ENCODE measurements at places on chromosomes 13 and 19.

GRCh38 chr19:23475477-23475876 is 80.2 kb upstream of the ZNF91 start:
- no peak for DNase-seq

DNA sequence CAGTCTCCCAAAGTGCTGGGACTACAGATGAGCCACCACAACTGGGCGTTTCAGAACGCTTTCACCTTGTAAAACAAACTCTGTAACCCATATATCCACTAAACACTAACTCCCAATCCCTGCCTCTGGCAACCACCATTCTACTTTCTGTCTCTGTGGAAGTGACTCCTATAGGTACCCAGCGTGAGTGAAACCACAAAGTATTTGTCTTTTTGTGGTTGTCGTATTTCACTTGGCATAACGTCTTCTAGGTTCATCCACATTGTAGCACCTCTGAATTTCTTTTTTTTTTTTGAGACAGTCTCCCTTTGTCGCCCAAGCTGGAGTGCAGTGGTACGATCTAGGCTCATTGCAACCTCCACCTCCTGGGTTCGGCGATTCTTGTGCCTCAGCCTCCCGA is 44.8 kb downstream of the BRD4 start:
- no peak for DNase-seq

DNA sequence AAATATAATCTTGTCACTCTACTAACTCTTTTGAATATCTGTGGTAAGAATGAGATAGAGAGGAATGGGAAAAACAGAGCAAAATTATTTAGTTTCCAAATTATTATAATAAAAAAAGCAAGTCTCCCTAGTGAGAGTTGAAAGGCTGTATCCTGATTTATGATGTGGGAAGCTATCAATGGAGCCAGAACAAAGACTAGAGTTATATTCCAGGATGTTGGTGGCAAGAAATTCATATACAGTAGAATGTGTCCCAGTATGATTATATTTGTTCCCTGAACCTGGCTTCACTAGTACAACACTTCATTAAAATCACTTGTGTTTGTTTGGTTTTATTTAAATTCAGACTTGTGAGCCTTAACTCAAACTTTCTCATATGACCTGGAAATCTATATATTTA is 630.3 kb downstream of the GPC5 start:
- DNase-seq, result no peak

- peak; percentile 1 for DNase-seq
Observed at GRCh38 chr13:63696055-63696454, 2280.4 kb upstream of the PCDH20 start.

DNA sequence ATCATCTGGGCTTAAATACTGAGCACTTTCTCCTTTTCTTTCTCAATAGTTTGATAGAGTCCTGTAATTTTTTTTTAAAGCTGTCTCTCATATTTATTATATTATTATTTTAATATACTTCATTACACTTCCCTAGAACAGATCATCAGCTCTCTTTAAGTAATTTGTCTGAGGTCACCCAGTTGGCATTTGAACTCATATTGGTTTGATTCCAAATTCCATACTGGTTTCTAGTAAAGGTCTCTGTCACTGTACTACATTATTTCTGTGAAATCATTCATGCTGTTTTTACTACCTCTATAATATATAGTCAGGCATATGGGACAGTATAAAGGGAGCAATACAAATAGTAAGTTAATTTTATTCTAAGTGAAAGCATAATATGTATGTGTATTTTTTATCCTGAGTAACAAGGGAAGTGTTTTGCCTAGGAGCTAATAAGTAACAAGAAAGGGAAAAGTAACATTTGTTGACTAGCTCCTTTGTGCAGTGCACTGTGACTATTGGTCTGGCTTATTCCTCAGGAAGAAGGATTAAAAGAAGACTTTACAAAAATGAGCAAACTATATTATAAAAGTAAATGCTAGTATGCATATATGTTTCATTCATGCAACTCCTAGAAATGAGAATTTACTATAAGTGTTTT is 14.3 kb downstream of the LPAR6 start:
- DNase-seq, result no peak

DNA sequence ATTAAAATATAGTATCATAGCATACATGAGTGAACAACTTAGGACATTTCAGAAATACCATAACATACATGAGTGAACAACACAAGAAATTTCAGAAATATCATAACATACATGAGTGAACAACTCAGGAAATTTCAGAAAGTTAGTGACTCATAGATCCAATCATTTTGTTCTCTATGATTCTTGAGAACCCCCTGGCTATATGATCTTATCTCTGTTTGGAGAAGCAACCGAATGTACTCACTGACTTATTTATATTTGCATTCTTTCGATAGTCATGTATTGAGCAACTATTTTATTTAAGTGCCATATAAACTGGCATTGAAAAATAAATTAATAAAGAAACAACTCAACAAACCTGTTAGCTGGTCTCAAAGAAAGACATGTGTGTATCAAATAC is 251.1 kb downstream of the EFNB2 start:
- DNase-seq, result no peak

DNA sequence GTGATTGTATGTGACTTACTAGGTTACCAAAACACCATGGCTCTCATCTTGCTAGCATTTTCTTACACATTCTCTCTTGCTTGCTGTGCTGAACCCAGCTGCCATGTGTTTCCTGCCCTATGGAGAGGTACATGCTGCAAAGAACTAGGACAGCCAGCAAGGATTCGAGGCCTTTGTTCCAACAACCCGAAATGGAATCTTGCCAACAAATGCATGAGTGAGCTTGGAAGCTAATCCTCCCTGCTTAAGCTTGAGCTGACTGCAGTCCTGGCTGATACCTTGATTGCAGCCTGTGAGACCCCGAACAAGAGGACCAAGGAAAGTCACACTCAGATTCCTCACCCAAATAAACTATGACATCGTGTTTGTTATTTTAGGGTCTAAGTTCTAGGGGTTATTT is 651.2 kb downstream of the SLITRK6 start:
- no peak for DNase-seq

GRCh38 chr13:47865883-47866282 is 135.2 kb downstream of the SUCLA2 start:
- DNase-seq, result no peak

- DNase-seq, result no peak
Observed at GRCh38 chr13:85266771-85267170, 532.4 kb downstream of the SLITRK6 start.

DNA sequence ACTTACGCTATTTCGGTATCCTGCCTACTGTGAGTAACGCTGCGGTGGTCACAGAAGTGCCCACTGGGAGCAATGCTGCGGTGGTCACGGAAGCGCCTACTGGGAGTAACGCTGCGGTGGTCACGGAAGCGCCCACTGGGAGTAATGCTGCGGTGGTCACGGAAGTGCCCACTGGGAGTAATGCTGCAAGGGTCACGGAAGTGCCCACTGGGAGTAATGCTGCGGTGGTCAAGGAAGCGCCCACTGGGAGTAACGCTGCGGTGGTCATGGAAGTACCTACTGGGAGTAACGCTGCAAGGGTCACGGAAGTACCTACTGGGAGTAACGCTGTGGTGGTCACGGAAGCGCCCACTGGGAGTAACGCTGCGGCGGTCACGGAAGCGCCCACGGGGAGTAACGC is 52.1 kb upstream of the SOX1 start:
- DNase-seq, result no peak

DNA sequence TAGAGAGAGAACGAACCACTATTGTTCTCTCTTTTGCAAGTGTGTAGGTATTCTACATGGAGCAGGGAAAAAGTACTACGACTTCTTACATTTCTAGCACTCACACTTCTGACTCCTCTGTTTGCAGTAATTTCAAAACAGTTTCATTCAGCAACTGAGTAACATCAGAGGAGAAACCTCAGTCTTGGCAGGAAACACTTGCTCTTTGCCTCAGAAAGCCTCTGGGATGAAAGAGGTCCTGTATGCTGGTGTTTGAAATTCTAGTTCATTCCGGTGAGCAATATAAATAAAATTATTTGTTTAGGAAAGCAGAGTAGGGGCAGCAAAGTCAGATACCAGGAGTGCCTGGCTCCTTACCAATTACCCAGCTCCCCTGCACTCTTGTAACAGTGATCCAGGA is 595.5 kb downstream of the TBC1D4 start:
- peak; percentile 5 for DNase-seq

- peak; percentile 33 for DNase-seq
Observed at GRCh38 chr13:24233351-24233901, 72.9 kb downstream of the SPATA13 start.

DNA sequence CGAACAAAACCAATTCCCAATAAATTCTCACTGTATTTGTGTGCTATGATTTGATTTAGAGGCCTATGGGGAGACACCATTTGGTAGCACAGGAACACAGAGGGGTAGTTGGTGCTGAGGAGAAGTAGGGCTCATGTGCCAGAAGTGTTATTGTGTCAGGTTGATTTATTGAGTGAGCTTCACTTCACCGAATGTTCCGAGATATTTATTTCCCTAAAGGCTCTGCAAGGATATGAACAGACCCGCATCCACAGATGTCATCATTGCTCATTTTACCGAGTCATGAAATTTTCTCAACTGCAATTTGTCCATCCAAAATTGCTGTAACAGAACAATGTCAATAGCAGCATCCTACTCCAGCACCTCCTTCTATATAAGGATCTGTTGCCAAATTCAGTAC is 69.5 kb downstream of the DACH1 start:
- no peak for DNase-seq

DNA sequence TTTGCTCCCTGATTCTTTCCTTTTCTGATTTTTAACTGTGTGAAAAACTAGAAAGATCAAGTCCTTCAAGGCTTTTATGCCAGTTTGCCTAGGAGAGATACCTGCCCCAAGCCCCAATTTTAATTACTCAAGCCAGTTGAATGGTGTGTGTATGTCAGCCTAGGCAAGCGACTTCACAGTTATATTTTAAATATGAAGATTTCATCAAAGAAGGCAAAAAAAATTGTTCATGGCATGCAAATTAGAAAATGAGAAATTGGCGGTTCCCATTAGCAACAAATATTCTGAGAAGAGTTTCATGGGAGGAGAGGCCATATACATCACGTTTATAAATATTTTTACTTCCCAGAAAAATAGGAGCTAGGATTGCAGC is 167.6 kb downstream of the SLC7A1 start:
- DNase-seq, result no peak
